ENCODE measurements at places on chromosomes 1 and 21.

- DNase-seq, result no peak
These were observed 15.8 kb upstream of the UBE2U start for GRCh38 chr1:64187646-64188045.

GRCh38 chr1:110872745-110873720 lies at the start of gene CD53:
Gene CD53 (plus strand): TSS chr1:110873148. CDS start chr1:110891409, 18,261 bp downstream.
- peak; percentile 72 for DNase-seq

- peak; percentile 59 for DNase-seq
These were observed at the start of gene BMP8A for GRCh38 chr1:39491146-39491921. Gene BMP8A (plus strand): TSS chr1:39491636. CDS start chr1:39491992, 356 bp downstream.

DNA sequence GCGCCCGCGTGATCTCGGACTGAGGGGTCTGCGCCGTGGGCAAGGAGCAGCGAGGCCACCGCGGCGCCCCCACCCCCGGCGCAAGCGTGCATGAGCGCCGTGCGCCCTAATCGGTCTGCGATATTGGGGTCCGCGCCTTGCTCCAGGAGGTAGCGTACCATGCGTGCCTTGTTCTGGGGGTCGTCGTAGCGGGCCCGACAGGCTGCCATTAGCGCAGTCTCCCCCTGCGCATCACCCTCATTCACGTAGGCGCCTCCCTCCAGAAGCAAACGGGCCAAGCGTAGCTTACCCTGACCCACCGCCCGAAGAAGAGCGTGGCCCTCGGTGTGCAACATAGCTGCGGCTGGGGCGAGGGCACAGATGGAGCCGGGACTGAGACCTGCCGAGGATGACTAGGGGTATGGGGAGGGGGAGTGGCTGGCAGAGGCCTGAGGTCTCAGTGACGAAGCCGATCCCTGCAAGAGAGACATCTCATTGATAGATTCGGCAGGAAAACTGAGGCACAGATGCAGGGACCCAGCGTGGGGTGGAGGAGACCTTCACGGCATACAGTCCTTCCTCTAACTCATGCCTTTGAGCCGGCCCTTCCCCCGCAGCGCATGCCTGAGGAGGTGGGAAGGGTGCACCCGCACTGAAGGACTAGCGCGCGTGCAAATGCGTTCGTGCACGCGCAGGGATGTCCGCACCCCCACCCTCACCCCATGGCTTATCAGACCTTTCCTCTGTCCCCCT lies 2.8 kb downstream of the ANKRD34A start:
- DNase-seq, result peak; percentile 38

DNA sequence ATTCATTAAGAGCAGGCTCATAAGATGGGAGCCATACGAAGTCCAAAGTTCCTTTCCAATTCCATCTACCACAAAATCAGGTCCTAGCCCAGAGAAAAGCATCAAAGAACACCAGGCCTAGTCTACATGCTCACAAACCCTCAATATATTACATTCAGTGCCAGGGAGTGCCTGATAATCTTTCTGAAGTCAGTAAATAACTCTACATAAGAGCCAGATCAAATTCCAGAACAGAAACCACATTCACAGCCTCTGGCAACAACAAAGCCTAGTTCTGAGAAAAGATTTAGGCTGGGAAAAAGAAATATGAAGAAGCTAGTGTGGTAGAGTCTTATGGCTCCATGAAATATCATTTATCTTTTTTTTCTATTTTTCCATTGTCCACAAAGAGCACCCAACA lies 40.5 kb upstream of the RBBP5 start:
- no peak for DNase-seq

GRCh38 chr1:82152356-82153271 lies 351.9 kb downstream of the ADGRL2 start:
- no peak for DNase-seq

DNA sequence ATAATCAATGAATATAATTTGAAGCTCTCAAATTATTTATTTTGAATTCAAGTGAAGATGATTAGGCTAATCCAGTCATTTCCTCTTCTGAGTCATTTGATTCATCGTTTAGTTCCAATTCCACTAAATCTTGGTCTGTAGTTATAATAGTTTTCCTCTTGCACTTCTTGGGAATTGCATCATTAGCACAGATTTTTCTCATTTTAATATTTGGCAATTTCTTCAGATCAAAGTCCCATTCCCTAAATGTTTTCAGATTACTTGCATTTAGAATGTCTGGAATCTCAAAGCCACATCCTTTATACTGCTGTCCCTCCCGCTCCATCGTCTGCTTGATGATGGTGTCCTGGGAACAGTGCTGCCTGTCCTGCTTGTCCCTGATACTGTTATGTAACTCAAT lies 43.5 kb downstream of the MAST2 start:
- DNase-seq, result no peak

- DNase-seq, result no peak
These were observed 75.7 kb upstream of the KIAA1614 start for GRCh38 chr1:180837020-180837419.

- DNase-seq, result no peak
These were observed 15.6 kb downstream of the SZT2 start for GRCh38 chr1:43405219-43405875.

DNA sequence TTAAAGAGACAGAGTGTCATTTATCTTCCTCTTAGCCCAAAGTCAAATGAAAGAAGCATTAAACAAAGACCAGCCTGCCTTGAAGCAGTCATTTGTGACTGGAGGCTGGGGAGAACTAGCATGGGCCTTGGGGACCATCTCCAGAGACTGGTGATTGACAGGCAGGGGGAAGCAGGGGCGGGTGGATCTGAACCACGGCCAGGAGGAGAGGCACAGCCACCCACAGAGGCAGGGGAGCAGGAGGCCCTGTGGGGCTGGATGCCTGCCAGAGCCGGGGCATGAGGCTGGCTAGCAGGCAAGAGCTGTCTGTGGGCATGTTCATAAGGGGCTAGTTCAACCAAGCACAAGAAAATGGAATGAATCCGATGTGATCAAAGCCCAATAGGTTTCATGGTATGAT lies 73.9 kb downstream of the PLXNA2 start:
- DNase-seq, result no peak

GRCh38 chr1:18145851-18146618 lies 38.4 kb downstream of the IGSF21 start:
- DNase-seq, result no peak

DNA sequence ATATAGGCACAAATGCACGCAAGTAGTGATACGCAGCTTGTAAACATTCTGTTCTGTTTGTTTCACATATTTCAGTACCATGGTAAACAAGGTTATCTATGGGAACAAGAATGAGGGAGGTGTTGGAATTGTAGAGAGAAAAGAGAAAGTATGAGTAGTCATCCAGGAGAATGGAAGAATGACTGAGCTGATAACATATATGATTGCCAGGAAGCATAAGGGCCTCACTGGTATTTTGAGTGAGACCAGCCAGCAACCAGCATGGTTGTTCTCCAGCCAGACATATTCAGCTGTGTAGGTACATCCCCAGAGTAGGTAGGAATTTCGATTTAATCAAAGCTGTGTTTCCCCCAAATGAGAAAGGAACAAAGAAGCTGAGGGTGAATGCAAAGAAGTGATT lies 58.9 kb upstream of the ARTN start:
- no peak for DNase-seq

DNA sequence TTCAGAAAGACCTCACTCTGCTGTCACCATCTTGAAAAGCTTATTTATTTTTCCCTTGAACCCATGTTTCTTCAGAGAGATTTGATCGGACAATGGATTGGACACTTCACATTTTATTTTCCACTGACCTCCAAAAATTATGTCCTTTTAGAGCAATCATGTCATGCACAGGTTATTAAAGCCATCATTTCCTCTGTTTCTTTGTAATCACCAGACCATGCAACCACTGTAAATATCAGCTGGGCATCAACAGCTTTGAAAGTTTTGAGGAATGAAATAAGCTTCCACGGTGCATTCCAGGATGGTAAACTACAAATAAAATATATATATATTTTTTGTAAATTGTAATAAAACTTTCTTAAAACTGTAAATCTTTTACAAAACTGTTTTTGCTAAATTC lies 144.1 kb upstream of the ADAMTS5 start:
- no peak for DNase-seq

DNA sequence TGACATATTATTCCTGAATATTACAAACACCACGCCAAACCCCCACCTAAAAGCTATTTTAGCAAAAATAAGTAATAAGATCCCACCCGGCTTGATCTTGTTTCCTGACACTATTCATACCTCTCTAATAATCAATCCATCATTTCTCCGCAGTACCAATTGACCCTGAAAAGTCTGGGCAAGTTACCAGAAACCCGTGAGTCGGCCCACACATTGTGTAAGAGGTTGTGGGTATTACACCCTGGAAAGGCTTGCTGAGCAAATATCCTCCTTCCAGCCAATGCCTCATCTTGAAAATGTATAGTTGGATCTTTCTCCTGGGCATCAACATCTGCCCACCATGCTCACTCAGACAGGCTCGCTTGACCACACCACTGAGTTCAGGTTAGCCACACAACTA lies 451.0 kb downstream of the TTLL7 start:
- DNase-seq, result no peak

DNA sequence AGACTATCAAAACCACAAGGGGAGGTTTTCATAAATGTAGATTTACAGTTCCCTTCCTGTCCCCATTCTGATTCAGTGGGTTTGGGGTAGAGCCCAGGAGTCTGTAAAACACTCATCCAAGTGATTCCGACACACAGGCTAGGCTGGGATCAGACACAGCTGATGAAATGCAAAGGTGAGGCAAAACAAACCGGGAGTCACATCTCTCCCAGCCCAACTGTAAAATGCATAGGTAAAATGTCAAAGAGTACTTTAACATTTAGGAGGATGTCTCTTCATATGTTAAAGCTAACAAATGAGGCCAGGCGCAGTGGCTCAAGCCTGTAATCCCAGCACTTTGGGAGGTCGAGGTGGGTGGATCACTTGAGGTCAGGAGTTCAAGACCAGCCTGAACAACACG lies 45.0 kb downstream of the ZNF281 start:
- no peak for DNase-seq

DNA sequence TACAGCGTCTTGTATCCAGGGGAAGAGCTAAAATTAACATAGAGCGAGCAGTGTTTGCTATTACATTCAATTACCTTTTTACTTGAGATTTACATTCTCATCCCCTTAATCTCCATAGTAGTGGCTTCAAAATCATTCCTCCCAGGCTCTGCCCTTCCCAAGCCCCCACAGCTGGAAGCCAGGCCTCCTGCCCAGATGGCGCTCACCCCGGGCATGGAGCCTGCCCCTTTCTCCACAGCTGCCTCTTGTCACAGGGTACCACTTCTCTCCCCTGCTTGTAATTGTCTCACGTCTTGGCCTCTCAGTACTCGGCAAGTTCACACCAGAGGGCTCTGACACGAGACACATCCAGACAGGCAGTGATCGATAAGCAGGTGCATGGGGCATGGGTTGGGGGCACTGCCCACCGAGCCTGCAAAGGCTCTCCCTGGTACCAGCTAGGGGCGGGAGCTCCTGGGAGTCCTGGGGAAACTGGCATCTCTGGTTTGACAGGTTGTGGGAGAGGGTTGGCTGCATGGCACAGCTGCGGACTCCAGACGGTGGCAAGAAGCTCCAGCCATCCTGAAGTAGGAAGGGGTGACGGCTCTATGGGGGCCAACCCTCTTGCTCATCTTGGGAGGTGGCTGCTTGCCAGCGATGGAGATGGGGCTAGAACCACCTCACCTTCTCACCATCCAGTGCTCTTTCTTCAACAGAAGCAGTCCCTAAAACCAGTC lies 20.1 kb downstream of the CASZ1 start:
- no peak for DNase-seq

- no peak for DNase-seq
These were observed 672.8 kb downstream of the PTPRC start for GRCh38 chr1:199311478-199312262.

DNA sequence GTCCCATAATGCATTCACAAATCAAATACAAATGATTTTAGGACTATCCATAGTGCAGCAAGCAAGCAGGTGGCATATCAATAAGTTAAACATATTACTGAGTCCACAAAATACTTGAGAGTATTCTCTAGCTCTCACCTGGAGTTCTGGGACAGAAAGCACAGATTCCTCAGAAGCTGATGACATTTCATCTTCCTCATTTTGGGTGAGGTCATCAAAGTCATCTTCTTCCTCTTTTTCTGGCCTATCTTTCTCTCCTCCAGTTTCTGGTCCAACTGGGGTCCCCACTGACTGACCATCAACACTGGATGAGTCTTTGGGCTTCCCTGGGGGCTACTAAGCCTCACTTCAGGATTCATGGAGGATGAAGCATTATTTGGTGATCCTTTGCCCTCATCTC lies 38.9 kb downstream of the YY1AP1 start:
- no peak for DNase-seq

DNA sequence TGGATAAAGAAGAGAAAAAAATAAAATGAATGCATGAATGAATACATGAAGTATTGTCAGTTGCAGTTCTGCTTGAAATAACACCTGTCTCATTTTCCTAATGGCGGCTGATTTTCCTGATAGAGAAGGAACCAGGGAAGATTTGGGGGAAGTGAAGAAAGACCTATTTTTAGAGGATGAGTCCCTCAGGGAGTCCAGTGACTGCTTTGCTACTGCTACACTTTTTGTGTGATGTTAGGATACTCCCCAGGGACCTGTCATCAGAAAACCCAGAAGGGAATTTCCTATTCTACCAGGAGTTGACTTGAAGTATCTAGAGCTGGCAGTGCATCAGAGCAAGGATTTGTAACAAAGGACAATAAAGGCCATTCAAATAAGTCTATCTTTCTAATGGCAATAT lies 114.8 kb downstream of the MAB21L3 start:
- no peak for DNase-seq

- DNase-seq, result no peak
These were observed 13.6 kb downstream of the SRSF11 start for GRCh38 chr1:70234733-70235132.

DNA sequence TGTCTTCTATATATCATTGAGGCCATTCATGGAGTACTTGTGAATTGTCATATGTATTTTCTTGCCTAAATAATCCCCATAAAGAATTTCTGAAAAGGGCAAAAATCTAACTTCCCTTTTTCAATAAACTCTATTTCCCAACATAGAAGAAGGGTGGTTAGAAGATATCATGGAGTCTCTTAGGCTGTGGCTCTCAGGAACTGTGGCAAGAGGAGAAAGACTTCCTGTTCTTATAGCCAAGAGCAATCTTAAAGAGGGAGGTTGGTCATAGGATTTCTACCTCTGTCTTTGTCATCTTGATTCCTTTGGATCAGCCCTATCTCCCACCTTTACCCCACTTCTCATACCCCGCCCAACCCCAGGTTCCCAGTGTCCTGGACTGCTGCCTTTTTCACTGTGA lies 175.8 kb downstream of the TYW3 start:
- DNase-seq, result no peak

- DNase-seq, result no peak
These were observed 78.7 kb upstream of the VAV3 start for GRCh38 chr1:108043707-108044106.

Data from CD4-positive, alpha-beta T cell treated with Interleukin-6 at 100 ng/mL for 8 hours (primary cell).